Endodermal cell (in vitro differentiated cells): ENCODE measurements at places on chromosomes 4 and X.

GRCh38 chr4:54992266-54992665, 133.1 kb downstream of the KDR start:
- DNase-seq, result no peak

DNA sequence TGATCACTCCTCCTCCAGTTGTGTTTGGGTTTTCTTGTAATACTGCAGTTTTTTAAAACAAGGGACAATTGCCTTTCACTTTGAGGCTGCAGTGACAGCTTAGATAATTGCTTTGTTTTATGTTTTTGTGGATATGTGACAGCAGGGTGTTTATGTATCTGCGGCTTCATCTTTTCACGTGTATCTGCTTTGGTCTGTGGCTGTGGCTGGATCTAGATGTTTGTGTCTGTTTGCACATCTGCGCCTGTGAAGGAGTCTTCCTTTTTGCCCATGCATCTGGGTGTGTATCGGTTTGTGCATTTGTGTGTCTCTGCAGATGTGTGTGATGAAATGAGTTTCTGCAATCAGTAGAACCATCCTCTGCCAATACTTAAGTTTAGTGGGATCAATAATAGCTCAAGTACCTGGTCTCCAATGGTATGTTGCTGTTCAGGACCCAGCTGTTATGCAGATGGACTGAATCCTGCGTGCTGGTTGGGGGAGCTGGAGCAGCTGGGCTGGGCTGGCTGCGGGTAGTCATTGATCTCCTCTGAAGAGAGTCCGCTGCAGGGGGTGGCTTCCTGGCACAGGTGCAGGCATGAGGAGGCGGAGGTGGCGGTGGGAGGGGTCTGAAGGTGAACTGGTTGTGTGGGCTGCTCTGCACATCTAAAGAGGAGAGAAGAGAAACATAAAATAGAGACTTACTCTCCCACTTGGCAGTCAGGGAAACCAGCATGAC, 390.3 kb downstream of the SH2D1A start:
- peak; percentile 89 for DNase-seq

GRCh38 chr4:18404642-18405041, 383.1 kb upstream of the LCORL start:
- no peak for DNase-seq

- no peak for DNase-seq
These were observed 24.2 kb downstream of the IQSEC2 start for GRCh38 chrX:53257166-53257565.

GRCh38 chr4:163195247-163195765, 28.6 kb upstream of the NAF1 start:
- no peak for DNase-seq
